Central memory CD8-positive, alpha-beta T cell (primary cell): ENCODE measurements at places on chromosomes 16 and 17.

GRCh38 chr17:32933881-32934280 lies 5.9 kb downstream of the TMEM98 start:
- no peak for DNase-seq

DNA sequence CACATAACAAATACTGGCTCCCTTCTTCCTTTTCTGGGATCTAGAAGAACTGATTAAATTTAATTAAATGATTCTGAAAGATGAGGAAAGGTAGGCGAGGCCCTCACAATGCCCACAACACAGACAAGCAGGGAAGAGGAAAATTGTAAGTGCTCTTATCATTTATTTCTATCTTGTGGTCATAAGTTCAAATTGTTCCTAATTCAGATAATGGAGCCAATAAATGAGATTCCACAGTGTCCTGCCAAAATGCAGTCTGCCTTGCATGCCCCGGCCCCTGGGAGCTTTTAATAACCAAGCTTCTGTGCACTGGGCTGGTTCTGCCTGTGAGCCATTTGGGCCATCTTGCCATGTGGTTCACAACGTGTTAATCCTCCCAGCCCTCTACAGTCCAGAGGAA lies 97.0 kb downstream of the CMC2 start:
- no peak for DNase-seq

DNA sequence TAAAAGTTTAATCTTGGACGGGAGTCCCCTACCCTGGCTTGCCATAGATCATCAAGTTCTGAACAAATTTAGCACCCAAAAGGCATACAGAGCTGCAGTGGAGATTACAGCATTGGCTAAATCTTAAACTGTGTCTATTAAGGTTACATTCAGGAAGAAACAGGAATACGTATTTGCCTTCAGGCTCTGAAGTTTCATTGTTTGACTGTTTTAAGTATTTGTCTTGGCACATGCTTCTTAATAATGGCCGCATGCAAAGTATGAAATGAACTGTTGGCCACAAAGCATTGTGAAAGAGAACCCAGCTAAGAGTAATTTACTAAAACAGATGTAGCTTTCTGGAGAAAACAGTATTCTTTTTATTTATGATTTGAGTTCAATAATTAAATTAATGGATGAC lies 63.9 kb upstream of the CNEP1R1 start:
- no peak for DNase-seq

- DNase-seq: no peak
Observed at GRCh38 chr17:9421525-9421924, 154.1 kb downstream of the STX8 start.
